ENCODE measurements at places on chromosomes 16 and 17. TPM values are rescaled to one million over a fixed set of nuclear protein-coding genes. Genes with fewer than 3 reads are reported as not detected.

Gene HEXD
- 8.7 TPM for polyA plus RNA-seq

Gene HOXB6
- 0.73 TPM for polyA plus RNA-seq

Gene SMIM22
- polyA plus RNA-seq, result not detected

Gene P2RX1
- polyA plus RNA-seq, result 4.6 TPM

Gene SLC16A5
- 10.0 TPM for polyA plus RNA-seq

Gene RGS9
- polyA plus RNA-seq, result 5.4 TPM

Gene STX1B
- 0.57 TPM for polyA plus RNA-seq

Gene BFAR
- 51.6 TPM for polyA plus RNA-seq

Gene TMEM92
- polyA plus RNA-seq, result 2.5 TPM

Gene WNT9B
- 0.08 TPM for polyA plus RNA-seq

Gene SLC46A1
- 4.0 TPM for polyA plus RNA-seq

Gene RCVRN
- polyA plus RNA-seq, result not detected

Gene USP43
- 0.18 TPM for polyA plus RNA-seq

Gene ITGB4
- 3.3 TPM for polyA plus RNA-seq

Gene C1QTNF8
- polyA plus RNA-seq, result not detected

Gene PIPOX
- polyA plus RNA-seq, result 0.82 TPM

Gene CD300H
- polyA plus RNA-seq, result not detected

Gene UMOD
- polyA plus RNA-seq, result not detected

Gene PPP1R27
- polyA plus RNA-seq, result 0.22 TPM

Gene ABCA10
- polyA plus RNA-seq, result 34.7 TPM

Gene FBXW10
- 0.38 TPM for polyA plus RNA-seq

Gene SCN4A
- polyA plus RNA-seq, result 0.67 TPM

Gene CMTM4
- 9.2 TPM for polyA plus RNA-seq

Gene KRT28
- not detected for polyA plus RNA-seq

Gene C17orf50
- not detected for polyA plus RNA-seq

Gene KRT27
- not detected for polyA plus RNA-seq

Gene SLFN12L
- polyA plus RNA-seq, result 0.53 TPM

Gene HLF
- polyA plus RNA-seq, result 37.9 TPM

Gene CPHXL2
- polyA plus RNA-seq, result not detected

Gene ZPBP2
- not detected for polyA plus RNA-seq

Gene SYT17
- 0.65 TPM for polyA plus RNA-seq

Gene TBX6
- polyA plus RNA-seq, result 1.1 TPM

Gene SPEM2
- polyA plus RNA-seq, result not detected

Gene SLC16A6
- polyA plus RNA-seq, result 0.12 TPM

Gene ANKRD40CL
- polyA plus RNA-seq, result not detected

Gene GPR179
- 0.08 TPM for polyA plus RNA-seq

Gene HAS3
- 1.1 TPM for polyA plus RNA-seq

Gene NT5M
- 0.53 TPM for polyA plus RNA-seq

Gene CRYBA1
- not detected for polyA plus RNA-seq

Gene HEATR9
- not detected for polyA plus RNA-seq

Gene KRTAP4-4
- polyA plus RNA-seq, result not detected

Gene PYCARD
- polyA plus RNA-seq, result 1.8 TPM

Gene TBC1D3L
- polyA plus RNA-seq, result 9.2 TPM

Gene SLC5A10
- polyA plus RNA-seq, result 0.18 TPM

Gene CCL8
- 0.22 TPM for polyA plus RNA-seq

Gene CLEC19A
- polyA plus RNA-seq, result not detected

Gene PPP1R1B
- 12.9 TPM for polyA plus RNA-seq

Gene KRTAP1-1
- not detected for polyA plus RNA-seq

Gene KRT33A
- not detected for polyA plus RNA-seq

Gene MRPL38
- polyA plus RNA-seq, result 51.4 TPM

Gene OR1D5
- polyA plus RNA-seq, result not detected

Gene DYNLL2
- 18.4 TPM for polyA plus RNA-seq

Gene ALDH3A1
- polyA plus RNA-seq, result 0.17 TPM

Gene HEATR3
- polyA plus RNA-seq, result 10.7 TPM

Gene CCL23
- polyA plus RNA-seq, result 3.7 TPM

Gene HSD17B2
- polyA plus RNA-seq, result 0.12 TPM

Gene CD300E
- 1.1 TPM for polyA plus RNA-seq

Gene FBXW10B
- 0.72 TPM for polyA plus RNA-seq

Gene NACA2
- polyA plus RNA-seq, result not detected

All from ovary (tissue), 10 donors.